ENCODE measurements at places on chromosomes 4 and X. TPM values are rescaled to one million over a fixed set of nuclear protein-coding genes. Genes with fewer than 3 reads are reported as not detected.

The ADAM29 gene
- not detected for polyA plus RNA-seq

The PCYT1B gene
- 25.5 TPM for polyA plus RNA-seq

DNA sequence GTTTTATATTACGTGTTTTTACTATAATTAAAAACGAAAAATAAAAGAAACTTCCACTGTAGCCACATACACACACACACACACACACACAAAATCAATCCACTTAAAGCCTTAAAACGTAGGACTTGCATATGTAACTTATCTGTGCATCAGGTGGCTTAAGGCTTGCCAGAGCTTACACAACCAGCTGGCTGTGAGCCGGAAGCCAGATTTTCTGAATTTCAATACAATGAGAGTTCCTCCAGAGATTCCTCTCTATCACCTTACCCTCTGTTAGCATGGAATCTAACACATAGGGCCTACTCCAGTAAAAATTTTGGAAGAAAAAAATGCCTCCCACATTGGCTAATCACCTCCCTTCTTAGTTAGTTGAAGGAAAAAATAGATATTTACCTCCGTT is 27.9 kb upstream of the SLITRK4 start:
- H3K27me3 ChIP-seq, result no peaks in the 10 kb centered on the region
- no peak overlapping the region for H3K27ac ChIP-seq
- peak; percentile 64 for DNase-seq
- H3K4me3 ChIP-seq, result no peak overlapping the region

DNA sequence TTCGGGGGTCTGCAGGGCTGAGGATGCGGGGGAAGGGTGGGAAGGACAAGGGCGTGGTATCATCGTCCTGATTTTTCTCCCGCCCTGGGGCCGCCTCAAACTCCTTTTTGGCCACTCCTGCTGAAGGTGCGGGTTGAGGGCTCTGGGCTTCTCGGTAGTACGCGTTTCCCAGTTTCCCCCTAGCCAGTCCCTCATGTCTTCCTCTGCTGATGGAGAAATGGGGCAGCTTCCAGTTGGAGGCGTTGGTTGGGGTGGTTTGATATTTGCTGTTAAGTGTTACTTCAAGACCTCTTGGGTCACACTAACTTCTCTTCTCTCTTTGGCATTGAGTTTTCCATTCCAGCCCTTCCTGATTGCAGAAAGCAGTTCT is 482 bp downstream of the GSTCD start:
- H3K27ac ChIP-seq, result peak overlapping the region; percentile 94
- no peaks in the 10 kb centered on the region for H3K36me3 ChIP-seq
- H3K4me3 ChIP-seq, result peak overlapping the region; percentile 89
- H3K27me3 ChIP-seq, result no peaks in the 10 kb centered on the region

The TAF7L gene
- polyA plus RNA-seq, result 0.27 TPM

- H3K4me3 ChIP-seq, result no peak overlapping the region
- no peak overlapping the region for H3K27ac ChIP-seq
- DNase-seq, result peak; percentile 28
- no peaks in the 10 kb centered on the region for H3K36me3 ChIP-seq
- no peaks in the 10 kb centered on the region for H3K27me3 ChIP-seq
- H3K4me1 ChIP-seq, result no peaks in the 10 kb centered on the region
Measured at GRCh38 chr4:153520801-153521329, 54.7 kb downstream of the TMEM131L start.

GRCh38 chr4:37665333-37666320 is 20.5 kb downstream of the RELL1 start:
- DNase-seq, result no peak
- H3K27me3 ChIP-seq, result no peaks in the 10 kb centered on the region
- H3K27ac ChIP-seq, result no peak overlapping the region
- H3K36me3 ChIP-seq, result no peaks in the 10 kb centered on the region
- no peak overlapping the region for H3K4me3 ChIP-seq
- H3K4me1 ChIP-seq, result peaks cover 48% of the 10 kb centered on the region

The CXXC4 gene
- polyA plus RNA-seq, result 19.3 TPM

The PLP1 gene
- polyA plus RNA-seq, result not detected

- DNase-seq, result no peak
- H3K27ac ChIP-seq, result no peak overlapping the region
- no peaks in the 10 kb centered on the region for H3K36me3 ChIP-seq
- no peak overlapping the region for H3K4me3 ChIP-seq
- no peaks in the 10 kb centered on the region for H3K27me3 ChIP-seq
Measured at GRCh38 chr4:81225252-81225651, 10.2 kb upstream of the PRKG2 start.

The MSANTD1 gene
- 0.92 TPM for polyA plus RNA-seq

The NLGN3 gene
- 8.1 TPM for polyA plus RNA-seq

The PGRMC1 gene
- 121 TPM for polyA plus RNA-seq

GRCh38 chr4:110616238-110617074 is 6.4 kb downstream of the PITX2 start:
- no peak for DNase-seq
- no peaks in the 10 kb centered on the region for H3K36me3 ChIP-seq
- H3K4me3 ChIP-seq, result no peak overlapping the region
- no peak overlapping the region for H3K27ac ChIP-seq

The TEX13D gene
- polyA plus RNA-seq, result not detected

- no peaks in the 10 kb centered on the region for H3K27me3 ChIP-seq
- no peak overlapping the region for H3K27ac ChIP-seq
- no peaks in the 10 kb centered on the region for H3K36me3 ChIP-seq
Measured at GRCh38 chrX:22467571-22467970, 194.9 kb downstream of the CBLL2 start.

DNA sequence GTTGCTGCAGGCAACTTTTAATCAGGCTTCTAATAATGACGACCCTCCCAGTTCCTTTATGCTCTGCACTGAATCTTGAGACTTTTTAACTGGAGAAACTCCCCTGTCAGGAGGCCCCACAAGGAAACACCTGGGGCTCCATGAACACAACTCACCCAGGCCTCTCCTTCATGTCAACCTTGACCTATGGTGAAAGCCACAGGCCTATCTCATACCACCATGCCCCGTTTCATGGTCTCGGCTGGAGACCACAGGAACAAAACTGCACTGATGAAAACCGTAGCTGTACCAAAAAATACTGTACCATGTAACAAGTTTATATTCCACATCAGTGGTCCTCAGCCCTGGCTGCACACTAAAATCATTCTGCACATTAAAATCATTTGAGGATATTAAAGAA is 57.0 kb downstream of the ZNF827 start:
- peaks cover 15% of the 10 kb centered on the region for H3K4me1 ChIP-seq
- DNase-seq, result no peak
- peak overlapping the region; percentile 6 for H3K27ac ChIP-seq
- peaks cover 4% of the 10 kb centered on the region for H3K36me3 ChIP-seq
- H3K27me3 ChIP-seq, result no peaks in the 10 kb centered on the region
- no peak overlapping the region for H3K4me3 ChIP-seq

The CDS1 gene
- 1.9 TPM for polyA plus RNA-seq

The TMEM164 gene
- polyA plus RNA-seq, result 5.2 TPM

- no peaks in the 10 kb centered on the region for H3K4me1 ChIP-seq
- no peaks in the 10 kb centered on the region for H3K36me3 ChIP-seq
- no peak for DNase-seq
- H3K4me3 ChIP-seq, result no peak overlapping the region
- no peaks in the 10 kb centered on the region for H3K27me3 ChIP-seq
Measured at GRCh38 chr4:86450861-86451260, 91.0 kb upstream of the MAPK10 start.

The TIGD4 gene
- 0.55 TPM for polyA plus RNA-seq

DNA sequence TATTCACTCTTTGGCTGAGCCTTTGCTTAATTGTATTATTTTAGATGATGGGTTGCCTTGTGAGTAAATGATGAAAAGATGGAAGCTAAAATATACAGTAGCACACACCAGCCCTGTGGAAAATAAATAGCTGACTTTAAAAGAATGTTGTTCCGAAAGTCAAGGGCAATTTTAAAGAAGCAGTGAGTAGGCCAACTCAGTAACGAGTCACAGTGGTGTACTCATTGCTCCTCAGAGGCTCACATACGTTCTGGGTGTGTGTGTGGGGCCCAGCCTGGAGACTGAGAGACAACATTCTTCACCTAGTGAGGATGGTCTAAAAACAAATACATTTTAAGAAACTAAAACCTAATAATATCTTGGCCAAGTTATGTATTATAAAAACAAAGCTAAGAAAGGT is 640.3 kb downstream of the TRIML1 start:
- H3K27ac ChIP-seq, result no peak overlapping the region
- H3K36me3 ChIP-seq, result no peaks in the 10 kb centered on the region
- H3K27me3 ChIP-seq, result no peaks in the 10 kb centered on the region
- H3K4me3 ChIP-seq, result no peak overlapping the region
- DNase-seq, result no peak
- no peaks in the 10 kb centered on the region for H3K4me1 ChIP-seq

The FGF13 gene
- polyA plus RNA-seq, result 88.9 TPM

GRCh38 chrX:148723551-148723950 is 223.1 kb downstream of the AFF2 start:
- H3K27me3 ChIP-seq, result no peaks in the 10 kb centered on the region
- no peak overlapping the region for H3K27ac ChIP-seq
- no peaks in the 10 kb centered on the region for H3K4me1 ChIP-seq
- no peaks in the 10 kb centered on the region for H3K36me3 ChIP-seq

The KDM6A gene
- polyA plus RNA-seq, result 52.6 TPM

DNA sequence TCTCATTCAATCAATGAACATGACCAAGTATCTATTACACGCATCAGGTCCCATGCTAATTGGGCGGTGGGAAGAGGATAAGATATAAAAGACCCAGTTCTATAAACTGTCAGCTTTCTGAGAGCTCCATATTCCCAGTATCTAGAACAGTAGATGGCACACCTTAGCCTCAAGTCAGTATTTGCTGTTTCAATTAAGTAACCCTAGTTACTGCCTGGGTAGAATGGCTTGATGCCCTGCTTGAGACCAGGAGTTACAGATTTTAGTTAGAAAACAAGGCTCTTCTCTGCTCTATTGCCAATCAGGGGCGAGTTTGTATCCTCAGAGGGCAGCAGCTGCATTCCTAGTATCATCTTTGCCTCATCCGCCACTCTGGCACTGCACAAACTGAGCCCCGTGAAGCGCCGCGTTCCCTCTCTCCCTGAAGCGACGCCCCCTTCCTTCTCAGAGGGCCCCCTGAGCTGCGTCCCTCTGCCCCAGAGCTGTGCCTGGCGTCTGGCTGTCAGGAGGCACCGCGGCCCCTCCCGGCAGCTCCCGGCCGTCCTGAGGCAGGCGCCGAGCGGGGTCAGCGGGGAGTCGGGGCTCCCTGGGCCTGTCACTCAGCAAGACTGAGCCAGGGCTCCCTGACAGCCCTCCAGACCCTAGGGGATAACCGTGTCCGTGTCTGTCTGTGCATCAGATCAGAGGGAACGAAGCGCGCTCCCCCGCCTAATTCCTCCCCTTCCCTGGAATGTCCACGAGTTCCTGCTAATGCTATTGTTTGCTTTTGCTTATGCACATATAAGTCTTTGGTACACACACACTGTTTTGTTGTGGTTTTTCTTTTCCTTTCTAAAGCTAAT is 212.4 kb upstream of the TTC29 start:
- no peaks in the 10 kb centered on the region for H3K36me3 ChIP-seq
- H3K4me3 ChIP-seq, result peak overlapping the region; percentile 26
- no peaks in the 10 kb centered on the region for H3K27me3 ChIP-seq
- H3K4me1 ChIP-seq, result peaks cover 10% of the 10 kb centered on the region
- DNase-seq, result peak; percentile 62

GRCh38 chr4:121736735-121737351 is 28.1 kb downstream of the SMIM43 start:
- no peaks in the 10 kb centered on the region for H3K36me3 ChIP-seq
- DNase-seq, result peak; percentile 71
- no peaks in the 10 kb centered on the region for H3K4me1 ChIP-seq
- no peaks in the 10 kb centered on the region for H3K27me3 ChIP-seq
- H3K27ac ChIP-seq, result no peak overlapping the region
- no peak overlapping the region for H3K4me3 ChIP-seq

DNA sequence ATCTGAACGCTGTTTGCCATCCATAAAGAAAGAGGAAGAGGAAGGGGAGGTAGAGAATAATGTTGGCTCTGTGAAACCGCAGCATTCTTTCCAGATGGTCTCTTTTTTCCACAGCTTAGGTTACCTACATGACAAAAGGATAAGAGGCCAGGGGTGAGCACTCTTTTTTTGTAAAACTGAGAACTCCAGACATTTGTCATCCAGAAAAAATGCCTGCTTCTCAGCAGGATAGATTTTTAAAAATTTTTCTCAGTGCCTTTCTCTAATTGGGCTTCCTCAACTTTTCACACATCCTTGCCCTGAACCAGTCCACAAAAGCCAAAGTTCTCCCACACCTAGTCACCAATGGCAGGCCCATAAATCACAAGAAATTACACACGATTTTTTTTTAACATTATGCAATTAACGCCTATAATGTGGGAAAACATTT is 158.1 kb upstream of the TENM3 start:
- H3K27me3 ChIP-seq, result peaks cover 6% of the 10 kb centered on the region
- DNase-seq, result no peak
- H3K4me1 ChIP-seq, result no peaks in the 10 kb centered on the region

GRCh38 chr4:181755846-181756245 is 487.4 kb upstream of the TENM3 start:
- no peaks in the 10 kb centered on the region for H3K36me3 ChIP-seq
- no peak overlapping the region for H3K27ac ChIP-seq
- DNase-seq, result no peak
- no peak overlapping the region for H3K4me3 ChIP-seq
- H3K4me1 ChIP-seq, result peaks cover 15% of the 10 kb centered on the region

DNA sequence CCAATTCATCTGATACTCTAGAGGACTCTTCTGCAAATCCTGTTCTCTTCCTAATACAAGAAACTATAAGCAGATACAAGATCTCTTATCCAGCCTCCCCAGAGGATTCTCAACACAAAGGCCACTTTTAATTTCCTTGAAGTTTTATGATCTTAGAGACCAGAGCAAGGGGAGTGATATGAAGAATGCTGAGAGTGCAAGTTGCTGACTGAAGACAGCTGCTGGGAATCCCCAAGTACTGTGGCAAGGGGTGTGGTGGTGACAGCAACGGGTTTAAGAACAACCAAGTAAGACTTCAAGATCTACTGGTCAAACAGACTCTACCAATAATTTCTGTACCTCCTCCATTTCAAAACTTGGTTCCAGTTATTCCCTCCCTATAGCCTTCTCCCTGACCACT is 7.0 kb downstream of the AMMECR1 start:
- H3K4me1 ChIP-seq, result peaks cover 9% of the 10 kb centered on the region
- peak; percentile 14 for DNase-seq
- no peak overlapping the region for H3K27ac ChIP-seq
- no peak overlapping the region for H3K4me3 ChIP-seq
- H3K36me3 ChIP-seq, result no peaks in the 10 kb centered on the region

The TEX13B gene
- polyA plus RNA-seq, result not detected

- H3K4me1 ChIP-seq, result no peaks in the 10 kb centered on the region
- H3K27ac ChIP-seq, result no peak overlapping the region
- H3K27me3 ChIP-seq, result no peaks in the 10 kb centered on the region
- peaks cover 16% of the 10 kb centered on the region for H3K36me3 ChIP-seq
- no peak overlapping the region for H3K4me3 ChIP-seq
- DNase-seq, result no peak
Measured at GRCh38 chr4:78926826-78927225, 12.4 kb downstream of the PAQR3 start.

DNA sequence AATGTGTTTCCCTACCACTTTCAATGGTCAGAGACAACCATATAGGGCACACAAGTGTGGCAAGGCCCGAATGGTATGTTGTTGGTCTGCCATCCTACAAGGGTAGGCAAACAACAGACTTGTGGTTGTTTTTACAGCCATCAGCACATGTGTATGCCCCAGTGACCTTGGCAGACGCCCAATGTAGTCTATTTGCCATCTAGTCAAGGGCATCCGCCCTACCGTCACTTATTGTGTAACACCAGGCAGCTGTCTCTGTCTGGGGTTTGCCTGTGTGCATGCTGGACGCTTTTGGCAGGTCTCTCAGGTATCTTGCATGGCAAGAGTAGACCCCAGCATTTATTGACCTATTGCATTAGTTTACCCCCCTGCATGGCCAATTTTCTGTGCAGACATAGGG is 1145.5 kb upstream of the POU3F4 start:
- H3K27me3 ChIP-seq, result no peaks in the 10 kb centered on the region
- no peaks in the 10 kb centered on the region for H3K4me1 ChIP-seq
- H3K27ac ChIP-seq, result no peak overlapping the region
- no peak overlapping the region for H3K4me3 ChIP-seq
- no peak for DNase-seq
- H3K36me3 ChIP-seq, result no peaks in the 10 kb centered on the region

The SMARCAD1 gene
- polyA plus RNA-seq, result 19.4 TPM

The GPRIN3 gene
- 7.1 TPM for polyA plus RNA-seq

The SYTL4 gene
- 41.3 TPM for polyA plus RNA-seq
